ENCODE measurements at places on chromosomes 7 and 10.

DNA sequence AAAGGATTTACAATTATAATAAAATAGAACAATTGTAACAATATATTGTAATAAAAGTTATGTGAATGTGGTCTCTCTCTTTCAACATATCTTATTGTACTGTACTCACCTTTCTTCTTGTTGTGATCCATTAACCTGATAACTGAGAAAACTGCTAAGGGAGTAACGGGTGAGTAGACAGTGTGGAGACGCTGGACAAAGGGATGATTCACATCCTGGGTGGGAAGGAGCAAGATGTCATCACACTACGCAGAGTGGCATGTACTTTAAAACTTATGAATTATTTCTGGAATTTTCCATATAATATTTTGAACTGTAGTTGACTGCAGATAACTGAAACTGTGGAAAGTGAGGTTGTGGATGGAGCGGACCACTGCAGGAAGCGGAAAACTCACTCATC, 91.2 kb upstream of the PLPP4 start:
- no peak for DNase-seq

DNA sequence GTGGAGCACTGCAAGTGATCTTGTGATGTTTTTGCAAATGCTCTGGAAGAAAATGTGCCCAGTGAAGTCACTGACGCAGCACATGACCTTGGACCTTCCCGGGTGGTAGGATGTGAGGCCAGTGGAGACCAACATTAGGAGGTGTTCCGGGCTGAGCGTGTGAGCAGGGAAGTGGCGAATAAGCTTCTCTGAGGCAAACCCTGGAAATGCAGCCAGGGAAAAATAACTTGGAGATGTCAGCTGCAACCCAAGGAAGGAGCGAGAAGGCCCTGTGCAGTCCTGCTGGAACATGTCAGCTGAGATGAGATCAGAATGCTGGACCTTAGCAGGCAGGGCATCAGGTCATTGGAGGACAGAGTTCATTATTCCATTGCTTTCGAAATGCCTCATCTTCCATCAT, 18.6 kb upstream of the SDK1 start:
- no peak for DNase-seq

GRCh38 chr7:89458114-89458513, 662.6 kb upstream of the TEX47 start:
- no peak for DNase-seq

DNA sequence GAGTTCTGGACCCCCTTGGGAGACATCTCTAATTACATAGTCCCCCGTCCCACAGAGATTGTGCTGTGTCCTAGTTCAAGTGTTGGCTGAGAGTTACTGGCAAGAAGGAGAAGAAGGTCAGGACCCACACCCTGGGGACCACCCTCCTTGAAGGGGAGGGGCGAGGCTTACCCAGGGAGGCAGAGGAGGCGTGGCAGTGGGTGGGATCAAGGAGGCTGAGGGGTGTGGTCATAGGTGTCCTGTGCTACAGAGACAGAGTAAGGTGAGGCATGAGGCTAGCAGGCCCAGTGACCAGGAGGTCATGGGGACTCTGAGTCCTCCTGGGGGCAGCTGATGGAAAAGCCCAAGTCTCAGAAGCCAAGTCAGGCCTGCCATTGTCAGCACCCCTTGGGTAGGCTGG, 29.4 kb upstream of the ADCYAP1R1 start:
- no peak for DNase-seq

- no peak for DNase-seq
These were observed 75.7 kb downstream of the IGF2BP3 start for GRCh38 chr7:23394488-23395171.

DNA sequence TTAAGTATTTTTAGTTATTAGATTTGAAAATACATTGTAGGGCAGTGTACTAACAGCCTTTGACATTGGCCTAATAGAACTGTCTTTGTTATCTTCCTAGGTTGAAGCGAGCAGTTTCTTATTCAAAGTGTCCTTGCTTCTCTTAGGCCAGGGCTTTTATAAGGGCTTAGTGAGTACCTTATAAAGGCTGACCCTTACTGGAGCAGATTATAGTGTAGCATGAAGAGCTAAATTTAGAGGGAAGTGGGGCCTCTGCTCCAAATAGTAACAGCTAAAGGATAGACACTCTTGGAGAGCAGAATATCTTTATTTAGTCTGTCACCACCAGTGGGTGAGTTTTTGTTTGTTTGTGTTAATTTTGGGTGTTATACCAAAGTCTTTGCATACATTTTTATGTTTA, 15.9 kb downstream of the BZW2 start:
- no peak for DNase-seq

GRCh38 chr10:46223064-46223480, 63.7 kb upstream of the ANTXRL start:
- no peak for DNase-seq

DNA sequence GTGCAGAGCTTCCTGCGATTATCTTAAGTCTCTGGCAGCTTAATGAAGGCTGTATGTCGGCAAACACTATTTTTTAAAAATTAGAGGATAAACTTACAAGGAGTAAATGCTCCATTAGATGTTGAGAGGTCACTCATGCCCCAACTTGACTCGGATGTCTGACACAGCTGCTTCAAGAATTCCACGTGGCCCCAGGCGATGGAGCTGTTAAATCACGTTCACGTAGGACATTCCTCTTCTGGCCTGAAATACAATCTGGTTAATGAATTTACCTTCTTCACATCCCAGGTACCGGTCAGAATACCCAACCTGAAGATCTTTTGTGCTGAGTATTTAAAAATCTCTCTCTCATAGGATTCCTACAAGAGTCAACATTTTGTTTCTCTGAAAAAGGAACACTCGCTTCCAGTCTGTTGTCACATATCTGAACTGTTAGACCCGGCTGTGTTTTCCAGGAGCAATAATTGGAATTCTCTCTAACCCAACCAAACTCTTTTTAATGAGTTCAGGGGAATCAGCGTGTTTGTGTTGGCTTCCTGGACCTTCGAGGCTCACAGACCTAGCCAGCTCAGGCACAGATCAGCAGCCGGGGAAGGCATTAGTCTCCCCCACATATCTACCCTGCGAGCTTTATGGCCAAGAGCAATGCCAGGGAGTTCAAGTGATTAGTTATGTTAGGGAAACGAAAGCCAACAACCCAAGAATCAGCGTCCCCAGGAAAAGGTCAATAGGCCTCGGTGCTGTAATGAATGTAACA, 284.9 kb downstream of the FGFR2 start:
- DNase-seq = no peak

DNA sequence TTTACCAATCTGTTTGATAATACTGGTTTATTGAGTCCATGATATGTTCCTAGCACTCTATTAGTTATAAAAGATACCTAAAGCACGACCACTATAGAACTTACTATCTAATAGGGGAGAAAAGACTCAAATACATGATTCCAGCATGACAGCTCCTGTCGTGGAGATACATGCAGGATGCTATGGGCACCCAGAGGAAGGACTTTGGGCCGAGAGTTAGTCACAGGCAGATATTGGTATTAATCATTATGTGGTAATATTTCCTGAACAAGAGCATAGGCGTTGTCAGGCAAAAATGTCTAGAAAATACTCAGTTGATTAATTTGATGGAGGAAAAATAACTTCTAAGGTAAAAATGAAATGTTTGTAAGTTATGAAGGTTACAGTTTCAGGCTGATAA, 31.8 kb downstream of the CNNM2 start:
- no peak for DNase-seq

DNA sequence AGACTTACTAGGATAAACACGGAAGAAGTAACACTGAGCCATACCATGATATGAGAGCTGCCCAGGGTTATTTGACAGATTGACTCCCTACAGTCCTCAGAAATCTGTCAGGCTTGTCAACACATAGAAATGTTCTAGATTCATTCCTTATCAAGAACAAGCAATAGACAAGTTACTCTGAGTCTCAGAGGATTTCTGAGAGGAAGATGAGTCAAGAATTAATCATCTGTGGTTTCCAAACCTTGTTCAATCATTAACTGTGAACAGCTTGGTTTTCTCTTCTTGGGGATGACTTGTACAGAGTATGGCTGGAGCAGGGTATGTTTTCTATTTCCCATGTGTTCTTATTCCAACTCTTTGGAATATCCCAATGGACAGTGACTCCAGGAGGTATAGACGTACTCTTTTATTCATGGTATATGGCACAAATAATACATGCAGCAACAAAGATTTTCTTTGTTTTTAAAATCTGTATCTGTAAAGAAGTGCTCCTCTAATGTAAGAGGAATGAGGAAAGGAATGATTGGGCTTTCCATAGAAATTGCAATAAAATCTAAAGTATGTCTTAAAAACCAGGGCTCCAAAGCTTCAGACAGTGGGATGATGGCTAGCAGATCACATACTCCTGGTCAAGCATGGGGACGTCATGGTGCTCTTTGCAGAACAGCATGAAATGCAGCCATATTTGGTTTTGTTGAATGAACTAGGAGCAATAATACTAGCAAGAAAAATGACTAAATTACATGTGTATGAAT, 11.9 kb upstream of the SFR1 start:
- peak; percentile 84 for DNase-seq

- no peak for DNase-seq
These were observed 124.6 kb upstream of the MBL2 start for GRCh38 chr10:52897162-52897561.

DNA sequence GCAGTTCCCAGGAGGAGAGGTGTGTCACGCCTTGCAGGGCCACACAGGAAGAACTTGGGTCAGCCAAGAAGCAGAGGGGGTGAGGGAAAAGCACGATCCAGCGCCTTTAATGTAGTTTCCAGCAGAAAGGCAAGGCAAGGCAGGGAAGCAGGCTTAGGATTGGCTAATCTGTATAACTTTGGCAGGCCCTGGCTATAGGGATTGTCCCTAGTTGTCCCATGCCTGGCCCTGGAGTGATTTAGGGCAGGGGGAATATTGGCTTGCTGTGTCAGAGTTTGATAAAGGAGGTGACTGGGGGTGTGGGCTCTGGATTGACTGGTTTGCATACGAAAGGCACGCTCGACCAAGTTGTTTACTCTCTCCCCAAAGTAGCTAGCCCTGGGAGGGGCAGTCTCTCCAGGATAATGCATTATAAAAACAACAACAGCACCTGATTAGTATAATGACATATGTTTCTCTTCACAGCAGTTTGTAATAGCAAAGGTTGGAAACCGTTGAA, 44.5 kb downstream of the RBM28 start:
- no peak for DNase-seq

DNA sequence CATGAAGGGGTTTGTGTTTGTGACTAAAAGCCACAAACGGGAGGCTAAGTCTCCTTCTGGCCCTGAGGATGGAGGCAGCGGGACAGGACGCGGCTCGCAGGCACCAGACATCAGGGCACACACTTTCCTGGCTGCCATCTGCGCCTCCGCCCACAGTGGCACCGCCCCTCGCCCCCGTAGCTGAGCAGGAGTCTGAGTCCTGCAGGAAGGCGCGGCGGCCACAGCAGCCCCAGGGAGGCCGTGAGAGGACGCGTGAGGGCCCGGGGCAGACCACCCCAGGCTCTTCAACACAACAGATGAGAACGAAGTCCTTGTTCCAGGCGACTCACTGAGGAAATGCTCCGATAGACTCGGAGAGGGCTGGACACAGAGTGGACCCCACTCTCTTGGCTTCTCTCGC, 6.6 kb downstream of the ADGRA1 start:
- no peak for DNase-seq

DNA sequence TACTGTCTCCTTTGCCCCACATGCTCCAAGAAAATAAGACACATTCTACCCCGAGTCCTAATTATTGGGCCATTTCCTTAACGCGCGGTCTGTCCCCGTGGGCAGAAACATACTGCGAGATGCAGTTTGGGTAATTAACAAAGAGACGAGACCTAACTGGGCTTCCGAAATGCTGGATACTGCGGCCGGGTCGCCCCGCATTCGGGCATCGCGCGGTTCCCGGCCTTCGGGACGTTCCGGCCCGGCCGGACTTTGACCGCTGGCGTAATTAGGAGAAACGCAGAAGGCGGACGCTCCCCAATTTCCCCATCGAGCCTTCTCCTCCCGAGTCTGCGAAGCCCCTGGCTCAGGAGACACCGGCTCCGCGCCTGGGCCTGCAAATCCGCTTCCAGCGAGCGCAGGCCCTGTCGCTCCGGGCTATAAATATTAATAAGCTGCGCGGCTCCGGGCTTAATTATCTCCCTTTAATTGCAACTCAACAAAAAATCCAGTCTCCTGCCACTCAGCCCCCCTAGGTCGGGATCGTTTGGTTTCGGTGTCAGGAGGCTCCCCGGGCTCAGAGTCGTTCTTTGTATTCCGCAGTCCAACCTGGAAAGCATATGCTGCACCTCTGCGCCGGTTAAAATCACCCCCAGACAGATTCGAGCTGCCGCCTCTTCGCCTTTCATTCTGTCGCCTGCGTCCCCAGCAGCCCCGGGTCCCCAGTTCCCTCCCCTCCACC, 131.5 kb downstream of the SPAG6 start:
- DNase-seq = no peak

GRCh38 chr10:7519351-7519750, 108.5 kb upstream of the SFMBT2 start:
- no peak for DNase-seq

GRCh38 chr10:70232859-70233108, 445 bp downstream of the PPA1 start:
- DNase-seq = no peak

DNA sequence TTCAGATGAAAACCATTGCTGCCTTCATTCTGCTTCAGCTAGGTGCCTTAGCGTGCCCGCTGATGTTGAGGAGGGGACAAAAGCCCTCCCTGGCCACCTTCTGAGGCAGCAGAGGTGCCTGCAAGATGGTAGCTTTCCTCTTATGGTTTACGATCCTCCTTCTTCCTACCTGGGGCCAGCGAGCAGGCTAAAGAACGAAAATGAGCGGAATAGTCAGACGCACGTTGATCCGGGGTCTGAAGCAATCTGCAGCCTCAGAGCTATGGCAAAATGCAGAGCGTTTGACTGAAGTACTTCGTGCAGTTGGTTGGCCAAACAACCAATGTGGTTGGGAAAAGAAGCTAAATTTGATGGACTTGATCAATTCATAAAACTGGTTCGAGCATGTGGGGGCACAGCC, 95.5 kb downstream of the GATA3 start:
- DNase-seq = no peak
